RKO (cell line): ENCODE measurements at places on chromosomes 7 and 10.

GRCh38 chr10:61832866-61833481 lies 68.5 kb upstream of the ARID5B start:
- no peak for DNase-seq

DNA sequence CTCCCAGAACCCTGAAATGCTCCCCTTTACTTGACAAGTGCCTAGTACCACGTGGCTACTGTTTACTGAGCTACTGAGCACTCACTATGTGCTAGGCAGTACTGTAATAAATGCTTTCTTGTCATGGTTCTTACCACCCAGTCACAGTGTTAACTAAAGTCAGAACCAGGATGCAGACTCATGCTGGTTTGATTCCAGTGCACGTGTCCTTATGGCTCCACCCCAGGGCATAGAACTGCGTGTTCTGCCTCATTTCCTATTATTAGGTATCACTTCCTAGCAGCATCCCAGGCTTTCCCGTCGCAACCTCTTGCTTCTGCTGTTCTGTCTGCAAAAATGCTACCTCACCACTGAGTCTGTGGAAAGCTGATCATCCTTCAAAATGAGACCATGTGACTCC lies 71.7 kb upstream of the DOCK1 start:
- peak; percentile 25 for DNase-seq

GRCh38 chr7:22470981-22471380 lies 29.0 kb downstream of the STEAP1B start:
- no peak for DNase-seq

DNA sequence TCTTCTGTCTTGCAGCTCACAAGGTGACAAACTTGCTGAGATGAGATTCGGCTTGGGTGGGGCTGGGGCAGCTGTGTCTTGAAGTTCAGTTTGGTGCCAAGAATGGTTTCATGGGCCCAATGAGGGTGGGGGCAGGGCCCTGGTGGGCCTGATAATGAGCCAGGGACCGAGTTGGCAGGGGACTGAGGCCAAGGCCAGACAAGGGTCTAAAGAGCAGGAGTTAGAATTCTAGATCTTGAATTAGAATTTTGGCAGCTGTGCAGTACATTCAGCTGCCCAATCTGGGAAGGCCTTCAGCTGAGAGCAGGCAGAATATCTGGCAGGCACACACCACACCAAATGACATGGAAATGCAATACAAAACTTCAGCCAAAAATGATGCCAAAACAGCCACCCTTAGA lies 1.5 kb upstream of the JAZF1 start:
- no peak for DNase-seq

DNA sequence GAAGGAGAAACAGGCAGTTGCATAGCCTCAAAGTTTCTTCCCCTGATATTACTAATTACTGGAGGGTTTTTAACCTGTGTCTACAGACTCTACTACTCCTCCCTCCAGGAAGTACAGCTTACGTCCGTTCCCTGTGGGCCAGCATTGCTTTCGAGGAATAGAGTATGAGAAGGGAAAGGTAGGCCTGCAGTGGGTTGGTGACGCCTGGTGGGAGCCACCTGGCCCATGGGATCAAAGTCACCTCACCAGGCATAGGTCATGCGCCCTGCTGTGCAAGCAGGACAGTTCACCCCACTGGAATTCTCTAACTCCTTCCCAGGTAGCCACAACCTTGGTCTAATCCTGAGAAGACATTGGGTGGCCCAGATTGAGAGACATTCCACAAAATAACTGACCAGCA lies 29.8 kb downstream of the LMTK2 start:
- no peak for DNase-seq

- no peak for DNase-seq
Observed at GRCh38 chr7:131606346-131607290, 50.2 kb upstream of the PODXL start.

DNA sequence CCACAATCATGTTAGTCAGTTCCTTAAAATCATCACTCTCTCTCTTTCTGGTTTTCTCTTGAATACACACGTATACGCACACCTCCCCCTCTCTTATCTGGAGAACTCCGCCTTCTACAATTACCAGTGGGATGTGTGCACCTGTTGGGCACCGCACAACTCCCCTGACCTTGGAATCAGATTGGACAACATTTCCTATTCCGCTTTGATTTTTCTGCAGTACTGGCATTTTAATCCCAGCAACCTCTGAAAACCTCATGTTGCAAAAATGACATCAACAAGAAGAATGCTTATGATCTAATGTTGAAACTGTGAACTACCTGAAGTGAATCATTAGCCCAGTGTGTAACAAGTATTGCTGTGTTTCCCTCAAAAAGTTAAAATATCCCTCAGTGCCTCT lies 109.6 kb downstream of the KIAA1217 start:
- no peak for DNase-seq

DNA sequence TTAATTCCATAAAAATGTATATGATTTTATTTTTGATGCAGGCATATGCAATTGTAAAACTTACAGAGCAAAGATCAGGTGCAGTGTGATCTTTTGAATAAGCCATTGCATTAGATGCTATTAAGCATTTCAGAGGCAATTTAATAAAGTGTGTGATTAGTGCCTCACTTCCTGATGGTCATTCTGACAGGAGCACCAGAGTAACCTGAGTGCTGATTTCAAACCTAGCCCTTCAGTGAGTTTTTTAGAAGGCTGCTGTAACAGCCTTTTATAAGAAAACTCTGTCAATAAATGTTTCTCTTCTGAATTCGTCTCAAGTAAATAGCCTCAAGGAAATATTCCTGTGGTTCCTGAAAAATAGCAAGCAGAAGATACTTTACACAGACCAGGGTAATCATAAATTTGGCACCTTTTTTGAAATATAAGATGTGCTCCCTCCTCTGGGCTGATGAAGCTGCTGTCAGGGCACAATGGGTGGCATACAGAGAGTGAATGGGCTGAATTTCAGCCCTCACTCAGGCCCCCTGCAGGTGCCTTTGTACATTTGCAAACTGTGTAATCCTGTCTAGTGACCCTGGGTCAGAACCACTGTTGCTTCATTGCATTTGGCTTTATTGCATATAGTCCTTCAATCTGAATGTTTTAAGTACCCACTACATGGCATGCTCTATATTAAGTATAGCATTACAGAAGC lies 193.7 kb upstream of the CSTF2T start:
- DNase-seq = peak; percentile 25

GRCh38 chr7:322111-322671 lies 32.2 kb downstream of the FOXL3 start:
- DNase-seq = no peak

- no peak for DNase-seq
Observed at GRCh38 chr10:76991621-76992020, 646.0 kb downstream of the KCNMA1 start.

GRCh38 chr10:92699518-92700381 lies 10.0 kb downstream of the HHEX start:
- DNase-seq = no peak

DNA sequence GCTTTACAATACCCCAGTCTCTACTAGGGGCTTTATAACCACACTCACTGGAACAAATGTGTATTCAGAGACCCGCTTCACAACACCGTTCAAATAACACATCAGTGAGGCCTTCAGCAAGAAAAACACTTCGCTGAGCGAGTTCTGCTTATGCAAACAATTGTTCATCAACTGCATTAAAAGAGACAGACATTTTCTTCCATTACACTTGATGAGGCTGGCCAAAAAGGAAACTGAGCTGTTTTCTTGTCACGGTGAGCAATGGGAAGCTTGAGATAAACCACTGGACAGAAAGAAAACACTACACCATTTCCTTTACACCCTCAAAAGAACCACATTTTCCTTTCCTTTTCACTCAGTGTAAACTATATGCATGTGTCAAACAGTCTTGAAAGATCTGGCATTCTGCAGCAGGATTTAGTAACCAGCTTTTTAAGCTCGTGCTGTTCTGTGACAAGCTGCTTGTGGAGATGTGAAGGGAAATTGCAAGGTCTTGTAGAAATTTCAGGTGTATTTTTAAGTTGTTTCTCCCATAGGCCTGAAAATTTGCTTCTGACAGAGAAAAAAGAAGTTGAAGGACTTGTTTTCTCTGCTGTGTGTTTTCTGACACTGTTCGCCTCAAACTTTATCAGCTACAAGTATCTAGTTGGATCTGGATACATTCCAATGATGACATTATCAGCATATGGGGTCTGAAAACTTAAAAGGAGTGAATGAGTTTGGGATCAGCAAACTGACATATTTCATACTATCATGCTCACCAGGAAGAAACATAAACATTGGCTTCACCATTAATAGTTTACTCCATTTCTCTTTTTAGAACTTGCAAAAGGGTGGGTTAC lies 693.1 kb downstream of the PARD3 start:
- DNase-seq = no peak

DNA sequence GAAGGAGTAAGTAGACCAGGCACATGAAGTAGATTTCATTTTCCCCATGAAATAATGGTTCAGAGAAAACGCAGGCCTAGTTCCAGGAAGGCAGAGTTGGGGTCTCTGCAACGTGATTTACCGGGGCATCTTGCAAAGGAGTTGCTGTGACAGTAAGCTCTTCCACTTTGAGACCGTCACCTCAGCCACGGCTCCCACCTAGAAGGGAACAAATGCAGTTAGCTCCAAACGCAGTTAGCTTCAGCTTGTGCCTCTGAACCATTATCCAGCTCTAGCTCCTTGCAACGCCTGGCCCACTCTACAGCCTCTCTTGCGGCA lies 7.0 kb upstream of the MYO1G start:
- DNase-seq = no peak

GRCh38 chr7:95602421-95602820 lies 6.1 kb upstream of the PDK4 start:
- no peak for DNase-seq

DNA sequence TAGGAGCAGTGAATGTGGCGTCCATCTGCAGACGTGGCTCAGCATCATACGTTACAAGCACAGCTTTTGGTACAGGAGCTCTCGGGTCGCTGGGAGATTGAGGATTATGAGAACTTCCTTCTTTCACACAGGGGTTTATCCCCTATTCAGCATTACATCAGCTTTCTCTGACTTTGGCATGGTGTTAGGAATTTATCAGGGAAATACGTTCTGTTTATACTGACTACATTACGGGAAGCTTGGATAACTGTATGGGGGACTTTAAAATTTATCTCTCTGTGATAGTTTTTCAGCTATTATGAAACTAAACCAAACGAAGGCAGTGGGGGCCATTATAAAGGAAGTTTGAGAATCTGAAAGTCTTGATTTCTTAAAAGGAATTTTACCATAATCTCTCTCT lies 110.1 kb upstream of the INSYN2A start:
- no peak for DNase-seq

DNA sequence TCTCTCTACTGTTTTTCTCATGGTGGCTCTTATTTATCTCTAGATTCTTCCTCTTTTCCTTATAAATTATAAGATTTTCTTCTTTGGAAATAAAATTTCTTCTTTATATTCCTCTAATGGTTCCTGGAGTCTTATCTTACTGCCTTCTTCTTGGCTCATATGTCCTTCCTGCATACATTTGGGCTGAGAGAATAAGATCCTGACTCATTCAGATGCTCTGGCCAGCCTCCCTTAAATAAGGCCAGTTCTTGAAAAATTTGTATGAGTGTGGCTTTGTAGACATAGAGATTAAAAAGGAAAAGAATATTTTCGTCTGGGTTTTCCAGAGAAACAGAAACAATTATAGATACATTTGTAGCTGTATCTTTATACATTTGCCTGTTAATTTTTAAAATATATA lies 411.3 kb downstream of the KIF20B start:
- DNase-seq = no peak

DNA sequence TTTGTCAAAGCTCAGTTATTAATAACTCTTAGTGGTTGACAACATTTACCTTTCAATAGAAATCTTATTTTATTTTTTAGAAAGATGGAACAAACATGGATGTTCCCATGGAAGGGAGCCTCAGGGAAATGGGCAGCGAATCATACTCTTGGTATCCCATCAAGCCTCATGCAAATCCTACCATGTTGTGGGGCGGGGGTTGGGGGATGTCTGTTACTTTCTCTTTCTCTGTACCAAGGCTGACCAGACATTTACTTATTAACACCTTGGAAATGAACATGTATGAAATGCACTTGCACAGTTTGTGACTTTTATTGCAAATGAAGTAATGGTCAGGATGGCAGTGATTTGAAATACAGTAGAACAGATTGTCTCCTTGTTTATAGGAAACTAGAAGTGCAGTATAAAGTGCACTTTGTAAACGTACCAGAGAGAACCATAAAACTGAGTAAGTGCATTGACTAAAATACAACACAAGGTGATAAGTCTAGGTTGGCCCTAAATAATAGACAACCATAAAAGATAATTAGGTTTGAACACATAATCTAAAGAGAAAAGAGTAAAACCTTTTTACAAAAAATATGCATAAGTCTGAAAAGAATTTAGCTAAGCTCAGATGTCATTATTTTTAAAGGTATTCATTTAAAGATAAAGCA lies 32.4 kb downstream of the SEMA3D start:
- DNase-seq = no peak

DNA sequence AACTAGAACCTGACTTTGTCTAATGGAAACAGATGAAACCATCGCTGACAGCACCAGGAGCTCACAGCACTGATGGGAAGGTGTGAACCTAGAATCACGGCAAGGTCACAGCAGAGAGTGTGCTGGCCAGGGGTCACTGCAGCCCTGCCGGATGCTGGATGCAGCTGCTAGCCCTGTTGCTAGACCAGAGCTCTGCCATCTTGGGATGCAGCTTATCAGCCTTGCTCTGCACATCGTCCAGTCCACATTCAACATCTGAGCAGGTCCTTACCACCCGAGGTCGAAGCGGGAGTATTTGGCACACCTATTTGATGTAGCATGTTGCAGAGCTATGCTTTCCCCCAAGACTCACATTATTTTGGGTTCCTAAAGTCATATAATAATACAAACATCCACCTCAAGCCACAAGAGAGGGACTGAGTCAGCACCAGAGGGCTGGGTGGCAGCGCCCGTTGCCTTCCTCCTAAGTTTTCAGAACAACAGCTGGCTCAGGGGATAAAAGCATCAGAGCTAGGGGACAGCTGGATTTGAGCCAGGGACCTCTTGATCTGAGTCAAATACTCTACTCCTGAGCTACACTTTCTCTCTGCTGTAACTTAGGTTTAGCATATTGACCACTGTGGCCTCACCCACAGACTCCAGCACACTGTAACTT lies 135.3 kb downstream of the ZNF467 start:
- no peak for DNase-seq

DNA sequence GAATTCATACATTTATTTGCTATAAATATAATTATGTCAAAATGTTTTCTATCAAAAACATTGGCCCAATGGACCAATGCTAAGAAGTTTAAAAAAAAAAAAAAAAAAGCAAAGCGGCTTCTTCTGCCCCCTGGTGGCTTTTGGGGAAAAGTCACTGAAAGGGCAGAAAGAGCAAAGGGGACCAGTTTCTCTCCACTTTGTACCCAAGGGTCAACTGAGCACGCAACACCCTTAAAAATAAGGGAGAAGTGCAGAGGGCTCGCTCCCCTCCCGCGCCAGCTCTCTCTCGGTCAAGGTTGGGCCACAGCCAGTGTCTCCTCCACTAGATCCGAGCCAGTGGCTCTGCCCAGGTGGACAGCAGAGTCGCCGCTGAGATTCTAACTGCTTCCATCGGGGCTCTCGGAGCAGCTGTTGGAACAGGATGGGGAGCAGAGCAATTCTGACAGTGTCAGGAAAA lies 136.4 kb upstream of the FGFR2 start:
- DNase-seq = peak; percentile 36
